SW 1271 (cell line): ENCODE measurements at places on chromosomes 11 and 22.

DNA sequence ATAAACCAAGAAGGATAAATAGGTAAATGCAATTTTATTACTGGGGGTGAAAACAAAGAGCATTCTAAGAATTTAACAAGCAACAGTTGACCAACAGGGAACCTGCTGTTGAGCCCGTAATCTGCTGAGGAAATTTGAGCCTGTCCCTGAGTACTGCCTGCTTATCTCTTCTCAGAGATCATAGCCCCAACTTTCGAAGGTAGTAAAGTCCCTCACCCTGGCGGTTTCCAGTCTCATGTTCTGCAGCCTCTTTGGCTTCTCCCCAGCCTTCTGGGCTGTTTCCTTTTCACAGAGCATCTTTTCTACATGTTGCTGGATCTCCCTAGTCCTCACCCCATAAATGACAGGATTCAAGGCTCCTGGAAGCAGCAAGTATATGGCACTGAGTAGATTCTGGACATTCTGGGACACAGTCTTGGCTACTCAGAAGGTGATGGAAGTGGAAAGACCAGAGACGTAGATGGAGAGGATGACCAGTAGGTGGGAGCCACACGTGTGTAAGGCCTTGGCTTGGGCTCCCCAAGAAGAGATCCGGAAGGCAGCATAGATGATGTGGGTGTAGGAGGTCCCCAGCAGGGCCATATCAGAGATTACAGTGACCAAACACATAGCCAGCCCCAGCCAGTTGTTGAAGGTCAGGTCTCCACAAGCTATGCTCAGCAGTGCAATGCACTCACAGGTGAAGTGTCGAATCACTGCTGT lies 51.6 kb downstream of the RRM1 start:
- no peak for DNase-seq

DNA sequence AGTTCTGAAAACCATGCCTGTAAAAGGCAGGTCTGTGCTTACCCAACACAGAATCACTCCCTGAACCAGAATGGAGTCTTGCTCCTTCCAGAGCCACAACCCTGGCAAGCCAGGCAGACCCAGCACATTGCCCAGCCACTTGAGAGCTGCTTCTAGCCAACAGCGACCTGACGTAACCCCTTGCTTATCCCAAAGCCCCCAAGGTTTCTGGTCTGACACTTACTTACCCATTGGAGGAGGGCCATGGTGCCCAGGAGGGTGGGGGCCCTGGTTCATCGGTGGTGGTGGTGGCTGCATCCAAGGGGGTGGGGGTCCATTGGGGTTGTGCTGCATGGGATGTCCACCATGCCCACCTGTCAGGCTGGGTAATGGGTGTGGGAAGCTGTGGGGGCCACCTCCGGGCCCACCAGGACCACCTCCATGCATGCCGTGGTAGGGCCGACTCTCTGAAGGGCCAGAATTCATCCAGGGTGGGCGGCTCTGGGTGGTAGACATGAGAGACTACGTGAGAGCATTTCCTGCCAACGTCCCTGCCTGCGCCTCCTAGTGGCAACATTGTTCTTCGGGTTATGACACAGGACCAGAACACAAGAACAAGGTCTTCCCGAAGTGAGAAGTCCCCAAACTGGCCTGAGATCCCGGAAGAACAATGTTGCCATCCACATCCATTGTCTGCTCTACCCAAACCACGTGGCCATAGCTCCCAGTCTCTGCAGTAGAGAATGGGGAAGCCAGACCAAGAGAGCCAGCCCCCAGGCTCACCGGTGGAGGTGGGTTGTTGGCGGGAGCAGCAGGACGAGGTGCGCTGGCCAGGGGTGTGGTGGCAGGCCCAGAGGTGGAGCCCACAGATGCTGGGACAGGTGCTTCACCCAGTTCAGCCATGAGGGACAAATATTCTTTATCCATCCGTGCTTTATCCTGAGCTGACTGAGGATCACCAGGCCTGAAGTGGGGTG lies 7.8 kb upstream of the PYGM start:
- peak; percentile 30 for DNase-seq

- DNase-seq, result no peak
Measured at GRCh38 chr11:17385492-17385891, 3.0 kb downstream of the KCNJ11 start.

DNA sequence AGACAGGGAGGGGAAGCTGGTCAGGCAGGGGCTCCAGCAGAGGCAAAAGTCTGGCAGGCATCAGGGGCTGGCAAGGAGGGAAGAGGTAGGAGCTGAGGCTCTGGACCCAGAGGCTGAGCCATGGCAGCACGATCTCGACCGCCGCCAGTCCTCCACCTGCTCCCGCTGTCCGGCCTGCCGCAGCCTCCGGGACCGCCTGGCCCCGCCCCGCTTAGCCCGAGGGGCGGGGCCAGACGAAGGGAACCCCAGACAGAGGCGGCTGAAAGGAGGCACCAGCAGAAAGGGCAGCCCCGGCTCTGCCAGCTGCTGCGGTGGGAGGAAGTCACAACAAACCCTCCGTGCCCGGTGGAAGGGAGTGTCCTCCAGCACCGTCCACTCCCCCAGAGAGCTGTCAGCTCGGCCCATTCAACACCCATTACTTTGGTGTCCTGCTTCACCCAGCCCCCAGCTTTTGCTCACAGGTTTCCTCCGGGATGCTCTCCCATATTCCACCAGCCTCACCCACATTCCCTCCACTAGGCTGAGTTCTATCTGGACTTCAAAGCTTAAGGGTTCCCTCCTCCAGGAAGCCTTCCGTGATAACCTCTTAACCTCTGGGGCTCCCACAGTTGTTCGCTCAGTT lies at the start of gene MFNG:
Gene MFNG, minus strand, starts transcription at position 161 of the 622 bp plus-strand sequence. CDS start 207 bp downstream, outside the sequence.
- DNase-seq, result peak; percentile 32

- no peak for DNase-seq
Measured at GRCh38 chr22:37982938-37983859, 1.2 kb downstream of the SOX10 start.

GRCh38 chr11:125724125-125724524 lies 22.0 kb upstream of the PATE1 start:
- DNase-seq, result no peak

GRCh38 chr11:26675233-26675928 lies 46.5 kb downstream of the SLC5A12 start:
- no peak for DNase-seq

- DNase-seq, result peak; percentile 33
Measured at GRCh38 chr11:18527512-18527911, 770 bp upstream of the TSG101 start.

DNA sequence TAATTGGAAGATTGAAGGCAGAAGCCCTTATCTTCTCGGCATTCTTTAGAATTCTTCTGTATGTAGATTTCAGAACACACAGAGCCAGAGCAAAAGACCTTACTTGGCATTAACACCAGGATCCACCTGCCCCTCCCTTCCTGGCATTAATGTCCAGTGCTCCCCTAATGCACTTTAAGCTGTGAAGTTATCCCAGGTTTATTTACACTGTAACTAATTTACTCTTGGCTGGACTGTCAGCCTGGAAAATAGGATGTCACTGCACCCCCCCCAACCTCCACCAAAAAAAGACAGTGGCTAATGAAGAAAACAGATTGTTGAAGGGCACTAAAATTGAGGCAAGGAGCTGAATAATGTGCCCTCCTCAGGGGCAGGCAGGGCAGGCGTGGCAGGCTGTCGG lies 30.1 kb downstream of the TIMP3 start:
- no peak for DNase-seq
